Activated naive CD8-positive, alpha-beta T cell treated with anti-CD3 and anti-CD28 coated beads, Interleukin-2, amount 10 ng/mL, durations not matched to agents 7 days and 5 days (primary cell): ENCODE measurements at places on chromosomes 4 and X.

GRCh38 chrX:64395568-64395929, 297 bp upstream of the MTMR8 start:
- no peak for DNase-seq

DNA sequence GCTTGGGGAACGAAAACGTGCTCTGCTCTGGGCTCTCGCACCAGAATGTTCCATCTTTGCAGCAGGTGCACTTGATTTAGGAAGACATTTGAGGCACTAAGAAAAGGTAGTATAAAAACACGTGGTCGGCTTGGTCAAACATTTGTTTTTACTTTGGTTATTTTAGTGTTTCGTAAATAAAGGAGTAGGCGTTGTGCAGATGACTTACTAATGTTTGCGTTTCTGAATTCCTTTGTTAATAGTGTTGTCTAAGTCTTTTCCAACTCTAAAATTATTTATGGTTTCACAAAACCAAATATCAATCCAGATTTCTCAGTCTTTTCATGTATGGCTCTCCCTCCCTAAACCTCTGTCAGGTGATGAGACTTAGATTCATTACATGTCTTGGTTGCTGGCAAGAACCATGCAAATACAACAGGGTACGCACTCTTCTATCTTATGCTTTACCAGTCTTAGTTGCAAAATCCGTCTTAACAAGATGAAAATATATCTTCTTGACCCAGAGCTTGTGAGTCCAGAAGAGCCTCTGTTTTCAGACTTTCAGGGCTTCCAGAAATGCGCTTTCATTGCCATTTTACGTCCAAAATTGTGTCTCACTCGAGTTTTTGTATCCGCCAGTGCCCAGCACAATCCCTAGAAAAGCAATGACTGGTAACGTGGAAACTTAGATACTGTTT, 686 bp downstream of the MTHFD2L start:
- DNase-seq: no peak

- DNase-seq: no peak
Observed at GRCh38 chr4:23504083-23504482, 385.8 kb downstream of the PPARGC1A start.

GRCh38 chr4:140291259-140291658, 82.2 kb upstream of the SCOC start:
- DNase-seq: no peak

DNA sequence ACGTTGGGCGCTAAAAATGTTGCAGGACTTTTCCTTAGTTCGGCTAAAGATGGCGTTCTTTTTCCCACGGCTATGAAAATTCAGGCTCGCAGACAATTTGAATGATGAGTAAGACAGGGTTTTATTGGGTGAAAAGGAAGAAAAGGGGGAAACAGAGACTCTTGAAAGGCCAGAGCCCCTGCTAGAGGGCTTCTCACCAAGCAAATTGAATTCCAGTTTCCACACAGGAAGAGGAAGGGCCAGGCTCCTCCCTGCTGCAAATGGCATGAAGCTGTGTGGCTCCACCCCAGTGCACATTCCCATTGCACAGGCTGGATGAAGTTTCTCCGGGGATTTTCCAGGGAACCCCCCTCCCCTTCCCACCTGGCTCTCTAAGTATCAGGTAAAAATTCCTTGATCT, 210.9 kb downstream of the KLHL4 start:
- DNase-seq: no peak
